Inflammatory macrophage treated with lipopolysaccharide for 4 hours (primary cell): ENCODE measurements at places on chromosomes 4 and X.

DNA sequence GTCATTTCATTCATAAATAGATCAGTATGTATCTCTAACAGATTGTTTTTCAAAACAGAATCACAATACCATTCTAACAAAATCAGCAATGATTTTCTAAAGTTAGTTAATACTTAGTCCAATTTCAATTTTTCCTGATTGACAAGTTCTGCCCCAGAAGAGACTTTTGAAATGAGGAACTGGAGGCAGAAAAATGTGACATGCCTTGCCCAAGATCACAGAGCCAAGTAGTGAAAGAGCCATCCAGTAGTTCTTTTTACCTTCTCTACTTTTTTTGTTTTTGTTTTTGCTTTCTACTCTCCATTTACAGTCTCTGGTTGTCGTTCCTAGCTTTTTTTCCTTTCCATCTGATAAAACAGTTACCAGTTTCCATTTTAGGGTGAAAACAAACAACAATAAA lies 129.3 kb upstream of the TMEM164 start:
- peak; percentile 50 for DNase-seq

DNA sequence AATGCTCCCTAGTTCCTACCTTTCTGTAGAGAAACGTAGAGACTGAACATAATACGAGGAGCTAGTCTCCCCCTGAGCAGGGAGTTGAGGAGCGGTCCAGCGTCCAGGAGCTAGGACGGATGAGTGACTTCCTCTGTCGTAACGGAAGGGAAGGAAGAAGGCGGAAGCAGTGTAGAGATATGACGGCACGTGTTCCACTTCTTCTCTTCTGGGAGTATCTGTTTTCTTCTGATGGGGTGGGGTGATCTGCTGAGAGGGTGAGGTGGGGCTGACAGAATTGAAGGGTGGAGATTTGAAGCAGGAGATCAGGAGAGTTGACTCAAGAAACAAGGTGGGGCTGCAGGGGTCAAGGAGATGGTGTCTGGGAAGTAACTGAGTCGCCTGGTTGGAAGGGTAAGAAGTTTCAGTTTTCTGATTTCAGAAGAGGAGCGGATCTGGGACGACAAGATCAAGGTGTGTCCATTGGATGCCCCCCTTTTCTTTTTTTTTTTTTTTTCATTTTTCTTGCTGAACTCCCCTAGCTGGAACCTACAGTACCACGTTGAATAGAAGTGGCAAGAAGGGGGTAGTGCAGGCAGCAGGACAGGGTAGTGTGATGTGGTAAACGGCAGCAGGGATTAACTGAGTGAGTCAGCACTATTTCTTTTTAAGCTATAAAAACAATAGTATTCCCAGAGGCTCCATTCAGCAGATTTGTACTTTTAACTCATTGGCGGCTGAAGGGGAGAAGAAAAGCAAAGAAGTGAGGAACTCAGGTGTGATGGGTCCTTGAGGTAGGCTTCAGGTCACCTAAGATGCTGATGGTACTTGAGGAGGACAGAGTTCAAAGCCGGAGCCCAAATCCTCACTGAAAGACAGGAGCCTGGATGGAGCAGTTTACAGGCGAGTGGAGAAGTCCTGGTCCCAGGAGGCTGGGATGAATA lies 50.8 kb upstream of the SETD7 start:
- DNase-seq: peak; percentile 50

DNA sequence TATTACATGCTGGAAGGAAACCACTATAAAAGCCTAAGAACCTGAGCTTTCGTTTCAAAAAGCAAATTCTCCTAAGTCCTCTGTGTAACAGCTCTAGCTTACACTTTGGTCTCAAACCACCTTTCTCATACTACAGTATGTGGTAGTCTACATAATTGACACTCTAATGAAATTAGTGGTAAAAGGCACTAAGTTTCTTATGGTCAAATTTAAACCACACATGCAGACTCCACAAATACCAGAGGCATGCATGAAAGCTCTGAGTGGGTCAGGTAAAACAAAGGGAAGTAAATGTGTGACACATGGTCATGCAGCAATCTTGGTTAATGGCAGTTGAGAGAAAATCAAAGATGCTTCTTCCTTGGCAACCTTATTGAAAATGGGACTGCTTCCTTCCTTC lies 187.8 kb downstream of the CCNG2 start:
- no peak for DNase-seq

DNA sequence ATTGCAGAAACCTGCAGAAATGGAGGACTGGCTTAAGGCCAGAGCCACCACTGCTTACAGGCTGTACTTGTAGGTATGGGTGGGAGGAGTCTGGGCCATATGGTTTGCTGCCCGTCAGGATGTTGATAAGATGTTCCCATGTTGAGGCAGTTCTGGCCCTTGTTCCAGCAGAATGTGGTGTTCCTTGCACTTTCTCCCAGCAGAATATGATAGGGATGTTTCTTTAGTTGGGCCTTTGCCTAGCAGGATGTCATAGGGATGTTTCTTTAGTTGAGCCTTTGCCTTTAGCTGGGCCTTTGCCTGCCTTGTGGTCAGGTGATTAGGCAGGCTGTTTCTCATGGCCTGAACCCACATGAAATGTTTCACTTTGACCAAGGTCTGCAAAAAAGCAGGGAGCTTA lies 139.1 kb upstream of the PAQR3 start:
- DNase-seq: no peak

DNA sequence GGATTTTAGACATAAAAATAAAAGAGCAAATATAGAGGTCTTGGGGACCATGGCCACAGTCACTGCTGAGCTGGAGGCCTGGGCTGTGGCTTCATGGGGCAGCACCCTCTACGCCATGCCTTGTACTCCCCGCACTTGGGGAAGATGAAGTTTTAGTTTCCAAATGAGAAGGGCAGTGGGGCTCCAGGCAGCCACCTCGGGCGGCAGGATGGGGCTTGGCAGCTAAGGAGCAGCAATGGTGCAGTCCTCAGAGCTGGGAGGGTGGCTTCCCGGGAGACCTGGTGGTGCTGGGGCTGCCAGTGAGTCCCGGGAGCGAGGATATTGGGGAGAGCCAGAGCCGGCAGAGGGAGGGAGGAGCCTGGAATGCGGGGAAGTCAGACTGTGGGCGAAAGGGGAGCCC lies 2.4 kb downstream of the CXCR3 start:
- no peak for DNase-seq

GRCh38 chr4:182746876-182747275 lies 170.3 kb downstream of the DCTD start:
- no peak for DNase-seq

DNA sequence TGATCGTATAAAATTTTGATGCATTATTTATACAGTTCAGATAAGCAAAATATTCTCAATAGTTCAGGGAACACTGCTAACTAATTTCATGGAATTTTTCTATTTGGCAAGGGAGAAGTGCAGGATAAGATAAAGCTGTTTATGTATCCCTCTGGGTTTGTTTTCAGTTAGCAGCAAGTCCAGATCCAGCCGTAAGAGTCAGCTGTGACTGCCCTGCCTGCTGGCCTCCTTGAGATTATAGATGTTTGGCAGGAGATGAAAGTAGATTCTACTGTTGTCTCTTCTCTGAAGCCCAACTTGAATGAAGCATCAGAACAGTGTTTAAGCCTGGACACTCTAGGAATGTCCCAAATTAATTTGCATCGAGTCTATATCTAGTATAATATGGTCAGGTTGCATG lies 29.5 kb downstream of the ANTXR2 start:
- no peak for DNase-seq

DNA sequence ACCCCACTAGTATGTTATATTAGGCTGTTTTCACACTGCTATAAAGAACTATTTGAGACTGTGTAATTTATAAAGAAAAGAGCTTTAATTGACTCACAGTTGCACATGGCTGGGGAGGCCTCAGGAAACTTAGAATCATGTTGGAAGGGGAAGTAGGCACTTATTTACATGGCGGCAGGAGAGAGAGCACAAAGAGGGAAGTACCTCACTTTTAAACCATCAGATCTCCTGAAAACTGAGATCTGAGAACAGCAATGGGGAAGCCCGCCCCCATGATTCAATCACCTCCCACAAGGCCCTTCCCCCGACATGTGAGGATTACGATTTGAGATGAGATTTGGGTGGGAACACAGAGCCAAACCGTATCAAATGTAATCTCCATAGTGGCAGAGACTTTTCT lies 45.4 kb upstream of the XK start:
- no peak for DNase-seq

GRCh38 chr4:38943343-38943742 lies 75.7 kb downstream of the FAM114A1 start:
- no peak for DNase-seq

DNA sequence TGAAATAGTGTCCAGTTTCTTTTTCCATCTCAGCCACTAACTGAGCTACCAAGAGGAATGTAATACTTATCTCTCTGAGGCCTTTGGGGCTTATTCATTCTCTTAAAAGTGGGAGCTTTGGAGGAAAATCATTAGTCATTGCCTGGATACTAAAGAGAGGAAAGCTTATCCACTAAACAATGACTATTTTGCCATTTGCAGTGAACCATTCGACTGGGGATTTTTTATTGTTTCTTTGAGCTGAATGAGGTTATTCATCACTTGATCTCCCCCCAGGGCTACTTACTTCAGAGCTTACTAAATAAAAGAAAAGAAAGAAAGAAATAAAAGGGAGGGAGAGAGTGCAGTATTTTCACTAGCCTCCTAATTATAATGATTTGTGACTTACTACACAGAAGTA lies 1329.5 kb upstream of the TENM3 start:
- no peak for DNase-seq

DNA sequence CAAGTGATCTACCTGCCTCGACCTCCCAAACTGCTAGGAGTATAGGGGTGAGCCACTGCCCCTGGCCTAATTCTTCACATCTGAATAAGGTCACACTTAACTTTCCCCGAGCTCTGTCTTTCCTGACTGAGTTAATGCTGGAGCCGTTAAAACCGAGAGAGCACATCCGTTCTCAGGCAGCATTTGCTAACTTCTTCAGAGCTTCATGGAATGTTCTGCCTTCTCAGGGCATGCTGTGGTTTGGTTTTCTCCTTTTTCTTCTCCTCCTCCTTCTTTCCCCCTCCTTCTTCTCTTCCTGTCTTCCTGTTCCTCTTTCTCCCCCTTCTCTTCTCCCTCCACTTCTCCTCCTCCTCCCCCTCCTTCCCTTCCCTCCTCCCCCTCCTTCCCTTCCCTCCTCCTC lies 119.9 kb downstream of the ASMT start:
- DNase-seq: no peak

DNA sequence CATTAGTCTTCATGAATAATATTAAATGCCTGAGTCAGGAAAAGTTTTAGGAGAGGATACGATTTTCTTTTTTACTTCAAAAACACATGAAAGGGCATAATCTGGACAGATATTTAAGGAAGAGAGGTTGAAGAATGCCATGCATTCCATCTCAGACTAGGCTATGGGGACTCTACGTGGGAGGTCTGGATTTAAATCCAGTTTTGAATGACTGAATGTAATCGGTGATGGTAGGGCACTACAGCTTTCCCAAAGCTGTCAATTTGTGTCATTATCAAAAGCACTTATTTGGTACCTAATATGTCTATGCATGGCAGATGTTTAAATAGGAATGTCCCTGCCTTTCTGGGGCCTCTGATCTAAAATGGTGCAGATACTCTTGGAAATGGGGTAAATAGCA lies 59.3 kb upstream of the RPL34 start:
- DNase-seq: no peak

GRCh38 chrX:46251755-46252154 lies 293.5 kb downstream of the ZNF674 start:
- no peak for DNase-seq

DNA sequence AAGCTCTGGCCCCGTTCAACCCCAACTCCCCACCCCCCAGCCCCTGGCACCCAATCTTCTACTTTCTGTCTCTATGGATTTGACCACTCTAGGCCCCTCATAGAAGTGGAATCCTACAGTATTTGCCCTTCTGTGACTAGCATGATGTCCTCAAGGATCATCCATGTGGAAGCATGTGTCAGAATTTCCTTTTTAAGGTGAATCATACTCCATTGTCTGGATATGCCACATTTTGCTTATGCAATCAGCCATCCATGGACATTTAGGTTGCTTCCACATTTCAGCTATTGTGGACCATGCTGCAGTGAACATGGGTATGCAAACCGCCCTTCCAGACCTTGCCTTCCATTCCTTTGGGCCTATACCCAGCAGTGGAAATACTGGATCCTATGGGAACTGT lies 15.5 kb downstream of the CCNQ start:
- DNase-seq: no peak

GRCh38 chr4:26053761-26054160 lies 139.7 kb downstream of the SMIM20 start:
- DNase-seq: no peak

GRCh38 chr4:57344296-57344695 lies 234.1 kb upstream of the IGFBP7 start:
- no peak for DNase-seq

GRCh38 chr4:52588097-52588496 lies 71.0 kb downstream of the USP46 start:
- peak; percentile 8 for DNase-seq

GRCh38 chr4:47814618-47815295 lies 23.1 kb downstream of the CORIN start:
- DNase-seq: no peak

GRCh38 chr4:92952426-92952825 lies 648.7 kb downstream of the GRID2 start:
- no peak for DNase-seq

GRCh38 chr4:81031796-81032551 lies 1.5 kb downstream of the BMP3 start:
- no peak for DNase-seq

GRCh38 chrX:43552156-43552555 lies 103.9 kb upstream of the MAOA start:
- no peak for DNase-seq

- no peak for DNase-seq
Measured at GRCh38 chrX:132786217-132786616, 172.2 kb downstream of the HS6ST2 start.

DNA sequence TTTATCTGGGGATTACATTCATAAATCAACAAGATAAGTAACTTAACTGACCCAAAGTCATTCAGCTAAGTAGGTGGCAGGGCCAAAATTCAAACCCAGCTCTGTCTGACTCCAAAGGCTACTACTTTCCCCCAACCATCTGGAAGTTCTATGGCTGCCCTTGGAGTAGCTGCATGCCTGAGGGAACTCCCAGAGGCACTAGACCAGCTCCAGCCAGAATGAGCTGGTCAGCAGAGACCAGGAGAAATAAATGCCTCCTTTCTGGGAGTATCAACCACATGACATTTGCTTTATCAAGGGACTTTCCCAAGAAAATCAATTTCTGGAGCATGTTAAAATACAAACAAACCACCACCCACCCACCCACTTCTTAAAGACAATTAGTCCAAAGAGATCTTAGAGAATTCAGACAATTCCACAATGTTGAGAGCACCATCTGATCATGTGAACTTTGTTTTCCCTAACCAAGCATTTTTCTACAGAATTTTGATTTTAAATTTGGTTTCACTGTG lies 180.5 kb downstream of the EFHC2 start:
- no peak for DNase-seq
